ENCODE measurements at places on chromosomes 4 and X.

GRCh38 chrX:44903830-44904530, 31.0 kb downstream of the KDM6A start:
- DNase-seq = no peak

DNA sequence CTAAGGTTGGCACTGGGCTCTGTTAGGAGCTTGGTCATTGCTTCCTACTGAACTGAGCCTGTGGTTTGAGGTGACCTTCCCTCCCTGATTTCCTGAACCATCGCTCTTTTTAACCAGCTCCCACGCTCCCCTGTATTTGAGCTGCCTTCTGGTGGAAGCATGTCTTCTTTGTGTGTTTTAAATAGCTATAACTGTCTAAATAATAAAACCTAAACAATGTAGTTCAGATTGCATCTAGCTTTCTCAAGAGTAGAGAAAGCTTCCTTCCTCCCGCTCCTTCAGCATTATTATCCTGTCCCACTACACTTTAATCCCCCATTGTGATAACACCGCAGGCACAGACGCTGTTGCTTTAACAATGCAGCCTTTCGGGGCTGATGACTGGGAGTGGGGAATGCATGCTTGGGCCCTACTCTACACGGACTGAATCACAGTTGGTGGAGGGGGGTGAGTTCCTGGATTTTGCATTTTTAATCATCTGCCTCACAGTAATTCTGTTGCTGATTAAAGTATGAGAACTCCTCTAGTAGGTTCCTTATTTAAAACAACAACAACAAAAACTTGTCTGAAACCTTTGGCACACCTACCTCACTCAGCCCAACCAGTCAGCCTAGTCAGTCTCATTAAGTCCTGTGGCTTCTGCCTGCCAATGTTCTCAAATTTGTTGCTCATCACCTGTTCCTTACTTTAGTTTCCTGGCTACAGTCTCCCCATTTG, 6.6 kb downstream of the SMS start:
- no peak for DNase-seq

- DNase-seq = no peak
Observed at GRCh38 chr4:3834186-3834662, 68.0 kb downstream of the ADRA2C start.

DNA sequence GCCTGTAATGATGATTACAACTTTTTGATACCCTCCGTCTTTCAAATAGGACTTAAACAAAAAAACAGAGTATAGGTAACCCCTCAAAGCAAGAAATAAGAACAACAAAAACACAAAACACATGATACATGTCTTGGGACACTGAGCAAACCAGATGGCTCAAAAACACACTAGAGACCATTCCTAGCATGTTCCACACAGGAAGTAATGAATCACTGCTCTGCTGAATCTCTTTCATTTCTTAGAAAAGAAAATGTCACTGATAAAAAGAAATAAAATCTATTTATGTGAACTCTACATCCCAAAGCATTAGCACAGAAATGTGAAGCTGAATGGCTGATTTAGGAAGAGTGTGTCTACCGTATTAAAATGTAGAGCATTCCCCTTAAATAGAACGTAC, 134.5 kb upstream of the IL15 start:
- DNase-seq = no peak

GRCh38 chrX:123408821-123409737, 225.0 kb downstream of the GRIA3 start:
- DNase-seq = no peak

DNA sequence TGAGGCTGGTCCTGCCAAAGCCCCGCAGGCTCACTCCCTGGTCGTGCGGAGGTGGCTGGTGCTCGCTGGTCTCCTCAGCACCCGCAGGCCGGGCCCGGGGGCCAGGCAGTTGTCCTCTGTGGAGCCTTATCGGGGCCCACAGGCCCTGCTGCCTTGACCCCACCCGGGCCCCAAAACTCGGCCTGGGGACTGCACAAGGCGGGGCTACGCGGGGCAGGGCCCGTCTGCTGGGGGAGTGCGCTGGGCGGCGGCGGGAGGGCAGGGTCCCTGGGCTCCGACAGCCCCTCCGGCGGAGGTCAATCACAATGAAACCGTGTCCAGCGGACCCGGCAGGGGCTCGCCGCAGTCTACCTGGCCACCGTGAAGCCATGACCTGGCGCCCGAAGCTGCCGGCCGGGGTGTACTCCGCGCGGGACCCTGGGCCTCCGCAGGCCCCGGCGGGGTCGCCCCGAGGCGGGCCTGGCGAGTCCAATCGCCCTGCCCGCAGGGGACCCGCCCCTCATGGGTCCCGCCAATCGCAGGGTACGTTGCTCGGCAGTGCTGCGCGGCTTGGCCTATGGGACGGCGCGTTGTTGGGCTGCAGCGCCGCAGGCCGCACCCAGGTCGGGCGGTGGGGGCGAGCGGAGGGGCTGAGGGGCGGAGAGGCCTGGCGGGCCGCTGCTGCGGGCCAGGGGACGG, at the start of gene ADD1:
TSS of gene ADD1 (plus strand) at position 582 of the 678 bp plus-strand sequence. CDS start 32,072 bp downstream, outside the sequence.
- peak; percentile 87 for DNase-seq

DNA sequence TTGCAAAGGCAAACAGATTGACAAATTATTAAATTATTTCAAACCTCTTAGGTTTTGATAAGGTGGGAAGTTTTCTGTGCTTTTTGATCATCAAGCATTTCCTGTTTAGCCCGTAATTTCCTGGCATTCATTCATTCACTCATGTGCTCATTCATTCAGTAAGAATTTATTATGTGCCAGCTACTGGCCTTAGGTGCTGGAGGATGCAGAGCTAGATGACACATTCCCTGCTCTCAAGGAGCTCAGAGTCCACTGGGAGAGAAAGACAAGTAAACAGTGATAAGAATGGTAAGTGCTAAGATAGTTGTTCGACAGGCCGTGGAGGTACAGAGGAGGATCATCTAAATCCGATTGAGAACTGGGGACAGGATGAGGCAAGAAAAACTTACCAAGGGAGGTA, 153.0 kb downstream of the DCTD start:
- no peak for DNase-seq

- no peak for DNase-seq
Observed at GRCh38 chr4:48680848-48681568, 99.1 kb downstream of the FRYL start.

- DNase-seq = no peak
Observed at GRCh38 chr4:3387943-3388361, 53.8 kb upstream of the HGFAC start.

DNA sequence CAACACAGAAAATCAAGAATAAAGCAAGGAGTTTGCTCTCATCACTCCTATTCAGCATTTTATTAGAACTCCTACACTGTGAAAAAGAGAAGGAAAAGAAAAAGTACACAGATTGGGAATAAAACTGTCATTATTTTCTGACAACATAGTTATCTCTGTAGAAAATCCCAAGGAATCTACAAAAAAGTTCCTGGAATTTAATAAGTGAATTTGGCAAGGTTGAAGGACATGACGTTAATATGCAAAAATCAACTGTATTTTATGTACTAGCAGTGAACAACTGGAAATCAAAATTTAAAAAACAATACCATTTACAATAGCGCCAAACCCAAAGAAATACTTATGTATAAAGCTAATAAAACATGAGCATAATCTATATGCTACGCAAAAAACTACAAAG, 26.3 kb downstream of the CHIC2 start:
- no peak for DNase-seq

DNA sequence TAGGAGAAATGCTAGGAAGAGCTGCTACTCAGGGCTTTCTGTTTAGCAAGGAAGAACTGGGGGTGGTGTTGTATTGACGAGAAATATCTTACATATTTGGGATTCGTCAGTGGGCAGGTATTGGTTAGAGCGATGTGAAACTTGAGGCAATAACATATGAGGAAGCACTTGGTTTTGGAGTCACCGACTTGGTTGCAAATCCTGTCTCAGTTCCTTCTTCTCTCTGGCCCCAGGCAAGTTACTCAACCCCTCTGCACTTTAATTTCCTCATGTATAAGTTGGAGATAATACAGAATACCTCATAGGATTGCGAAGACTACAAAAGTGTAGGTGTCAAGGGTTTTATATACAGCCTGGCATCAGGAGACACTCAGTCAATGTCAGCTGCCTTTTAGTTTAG, 34.1 kb downstream of the GPAT3 start:
- no peak for DNase-seq

DNA sequence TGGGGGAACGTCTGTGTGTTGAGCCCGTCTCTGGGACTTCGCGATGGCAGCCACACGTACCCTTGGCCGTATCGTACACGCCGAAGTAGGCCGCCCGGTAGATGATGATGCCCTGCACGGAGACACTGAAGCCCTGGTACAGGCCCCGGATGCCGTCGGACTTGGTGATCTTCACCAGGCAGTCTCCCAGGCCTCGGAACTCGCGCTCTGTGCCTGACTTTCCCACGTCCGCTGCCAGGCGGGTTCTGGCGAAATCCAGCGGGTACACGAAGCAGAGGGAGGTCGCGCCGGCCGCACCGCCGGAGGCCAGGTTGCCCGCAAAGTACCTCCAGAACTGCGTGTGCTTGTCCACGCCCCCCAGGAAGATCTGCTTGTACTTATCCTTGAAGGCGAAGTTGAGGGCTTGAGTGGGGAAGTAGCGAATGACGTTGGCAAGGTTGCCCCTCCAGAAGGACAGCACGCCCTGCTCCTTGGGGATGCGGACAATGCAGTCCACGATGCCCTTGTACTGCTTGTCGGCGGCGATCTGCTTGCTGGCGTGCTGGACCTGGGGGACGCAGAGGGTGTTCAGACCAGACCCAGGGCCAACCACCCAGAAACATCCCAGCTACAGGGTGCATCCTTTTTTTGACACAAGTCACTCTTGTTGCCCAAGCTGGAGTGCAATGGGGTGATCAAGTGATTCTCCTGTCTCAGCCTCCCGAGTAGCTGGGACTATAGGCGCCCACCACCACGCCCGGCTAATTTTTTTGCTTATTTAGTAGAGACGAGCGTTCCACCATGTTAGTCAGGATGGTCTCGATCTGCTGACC, 2.5 kb downstream of the SLC25A6 start:
- no peak for DNase-seq

DNA sequence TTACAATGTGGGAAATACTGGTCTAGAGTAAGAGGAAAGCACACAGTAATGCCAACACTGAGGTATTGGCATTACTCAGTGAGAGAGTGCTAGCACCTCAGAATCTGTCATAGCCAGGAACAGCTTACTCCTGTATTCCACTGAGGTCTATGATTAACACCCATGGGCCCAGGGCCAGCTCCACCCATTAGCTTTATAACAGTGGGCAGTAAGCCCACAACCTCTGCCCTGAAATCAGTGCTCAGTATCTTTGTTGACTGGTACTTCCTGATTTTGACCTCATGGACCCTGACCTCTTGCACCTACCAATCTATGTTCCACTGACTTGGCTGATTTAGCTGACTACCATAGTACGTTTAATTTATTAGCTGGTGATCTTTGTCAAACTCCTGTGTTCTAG, 56.1 kb downstream of the LANCL3 start:
- no peak for DNase-seq

GRCh38 chrX:1165535-1166196, 46.8 kb downstream of the CRLF2 start:
- DNase-seq = no peak

DNA sequence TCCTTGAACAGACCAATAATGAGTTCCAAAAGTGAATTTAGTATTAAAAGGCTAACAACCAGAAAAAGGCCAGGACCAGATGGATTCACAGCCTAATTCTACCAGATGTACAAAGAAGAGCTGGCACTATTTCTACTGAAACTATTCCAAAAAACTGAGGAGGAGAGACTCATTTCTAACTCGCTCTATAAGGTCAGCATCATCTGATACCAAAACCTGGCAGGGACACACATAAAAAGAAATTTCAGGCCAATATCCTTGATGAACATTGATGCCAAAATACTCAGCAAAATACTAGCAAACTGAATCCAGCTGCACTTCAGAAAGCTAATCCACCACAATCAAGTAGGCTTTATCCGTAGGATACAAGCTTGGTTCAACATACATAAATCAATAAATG, 35.8 kb upstream of the USP46 start:
- no peak for DNase-seq

GRCh38 chrX:153769158-153769864, 5.3 kb downstream of the PLXNB3 start:
- no peak for DNase-seq

GRCh38 chrX:151975228-151975593, 735 bp upstream of the GABRE start:
- no peak for DNase-seq

DNA sequence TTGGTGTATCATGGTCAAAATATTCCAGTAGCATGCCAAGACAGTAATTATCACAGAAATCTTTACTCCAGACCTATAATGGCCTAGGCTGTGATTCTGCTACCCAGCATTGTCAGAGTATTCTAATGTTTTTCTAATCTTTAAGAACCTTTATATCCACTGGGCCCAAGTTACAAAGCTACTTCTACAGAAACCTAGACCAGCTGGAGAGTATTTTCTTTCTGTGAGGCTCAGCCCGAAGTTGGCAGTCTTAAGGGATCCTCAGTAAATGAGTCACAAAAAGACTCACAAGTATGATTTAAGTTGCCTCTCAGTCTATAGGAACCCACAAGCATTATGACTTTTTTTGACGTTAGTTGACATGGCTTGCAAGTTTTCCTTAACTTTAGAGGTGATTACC, 638.5 kb upstream of the FAM241A start:
- DNase-seq = no peak

- no peak for DNase-seq
Observed at GRCh38 chrX:132671229-132671641, 182.4 kb upstream of the MBNL3 start.

DNA sequence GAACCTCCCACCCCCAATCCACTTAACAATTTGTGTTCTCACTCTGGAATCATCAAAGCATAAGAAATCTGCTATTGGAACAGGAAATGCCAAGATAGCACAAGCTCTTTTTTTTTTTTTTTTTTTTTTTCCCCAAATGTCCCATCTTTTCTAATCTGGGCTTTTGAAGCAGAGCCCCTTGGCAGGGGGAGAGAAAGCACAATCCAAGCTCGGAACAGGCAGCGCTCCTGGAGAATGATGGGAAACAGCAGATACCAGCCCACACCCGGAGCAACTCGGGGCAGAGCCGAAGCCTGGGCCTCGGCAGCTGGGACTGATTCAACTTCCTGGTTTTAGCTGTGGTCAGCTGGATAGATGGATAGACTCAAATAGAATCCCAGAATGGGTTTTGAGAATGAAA, 235.1 kb downstream of the QDPR start:
- no peak for DNase-seq

DNA sequence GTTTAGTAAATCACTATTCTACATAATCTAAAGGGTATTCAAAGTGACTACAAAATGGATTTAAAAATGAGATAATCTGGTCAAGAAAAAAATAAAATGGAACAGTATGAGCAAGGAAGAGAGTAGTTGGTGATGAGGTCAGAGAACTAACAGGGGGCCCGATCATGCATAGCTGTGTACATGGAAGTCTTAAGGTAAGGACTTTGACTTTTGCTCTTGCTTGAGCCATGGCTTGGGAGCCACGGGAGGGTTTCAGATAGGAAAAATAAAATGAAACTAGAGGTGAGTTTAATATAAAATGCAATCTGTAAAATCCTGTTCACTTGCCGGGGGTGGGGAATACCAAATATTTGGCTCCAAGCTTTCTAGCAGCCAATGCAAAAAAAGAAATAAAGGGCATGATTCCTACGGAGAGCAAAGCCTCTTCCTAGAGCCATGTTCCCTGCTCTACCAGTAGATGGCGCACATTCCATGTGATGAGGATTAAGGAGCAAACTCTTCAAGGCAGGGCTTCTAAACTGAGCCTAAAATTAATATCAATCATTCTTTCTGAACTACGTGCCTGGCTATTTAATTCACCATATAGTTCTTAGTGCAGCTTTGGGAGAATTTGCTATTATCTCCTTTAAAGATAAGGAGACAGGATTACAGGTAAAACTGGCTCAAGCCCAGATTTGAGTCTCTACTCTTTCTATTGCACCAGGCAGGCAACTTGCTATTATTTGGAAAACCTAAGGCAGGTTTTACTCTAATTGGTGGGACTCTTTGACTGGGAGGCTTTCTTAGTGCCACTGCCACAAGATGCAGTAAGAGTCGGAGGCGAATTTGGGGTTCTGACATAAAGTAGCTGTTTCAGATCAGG, 6.8 kb upstream of the CLCN5 start:
- DNase-seq = no peak

Measured in effector memory CD4-positive, alpha-beta T cell (primary cell).